Astrocyte of the cerebellum (primary cell): ENCODE measurements at places on chromosomes 3 and 15.

GRCh38 chr3:156620260-156620659 is 54.1 kb upstream of the TIPARP start:
- no peak for DNase-seq

GRCh38 chr15:40397688-40398412 is 7.7 kb upstream of the IVD start:
- DNase-seq: no peak

DNA sequence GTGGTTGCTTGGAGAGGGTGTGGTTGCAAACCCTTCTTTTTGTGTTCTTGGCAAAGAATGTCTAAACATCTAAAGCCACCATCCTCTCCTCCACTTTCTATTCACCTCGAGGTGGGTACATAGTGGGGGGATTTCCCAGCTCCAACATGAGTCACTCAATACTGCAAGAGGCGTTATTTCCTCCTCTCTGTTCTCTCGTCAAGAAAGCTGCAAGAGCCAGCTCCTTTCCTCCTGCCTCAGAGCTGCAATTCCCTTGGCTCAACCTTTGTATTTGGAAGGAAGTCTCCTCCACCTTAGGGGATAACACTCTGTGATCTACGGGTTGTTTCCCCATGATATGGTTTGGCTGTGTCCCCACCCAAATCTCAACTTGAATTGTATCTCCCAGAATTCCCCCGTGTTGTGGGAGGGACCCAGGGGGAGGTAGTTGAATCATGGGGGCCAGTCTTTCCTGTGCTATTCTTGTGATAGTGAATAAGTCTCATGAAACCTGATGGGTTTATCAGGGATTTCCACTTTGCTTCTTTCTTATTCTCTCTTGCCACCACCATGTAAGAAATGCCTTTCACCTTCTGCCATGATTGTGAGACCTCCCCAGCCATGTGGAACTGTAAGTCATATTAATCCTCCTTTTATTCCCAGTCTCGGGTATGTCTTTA is 138.4 kb downstream of the PLCL2 start:
- DNase-seq: no peak

DNA sequence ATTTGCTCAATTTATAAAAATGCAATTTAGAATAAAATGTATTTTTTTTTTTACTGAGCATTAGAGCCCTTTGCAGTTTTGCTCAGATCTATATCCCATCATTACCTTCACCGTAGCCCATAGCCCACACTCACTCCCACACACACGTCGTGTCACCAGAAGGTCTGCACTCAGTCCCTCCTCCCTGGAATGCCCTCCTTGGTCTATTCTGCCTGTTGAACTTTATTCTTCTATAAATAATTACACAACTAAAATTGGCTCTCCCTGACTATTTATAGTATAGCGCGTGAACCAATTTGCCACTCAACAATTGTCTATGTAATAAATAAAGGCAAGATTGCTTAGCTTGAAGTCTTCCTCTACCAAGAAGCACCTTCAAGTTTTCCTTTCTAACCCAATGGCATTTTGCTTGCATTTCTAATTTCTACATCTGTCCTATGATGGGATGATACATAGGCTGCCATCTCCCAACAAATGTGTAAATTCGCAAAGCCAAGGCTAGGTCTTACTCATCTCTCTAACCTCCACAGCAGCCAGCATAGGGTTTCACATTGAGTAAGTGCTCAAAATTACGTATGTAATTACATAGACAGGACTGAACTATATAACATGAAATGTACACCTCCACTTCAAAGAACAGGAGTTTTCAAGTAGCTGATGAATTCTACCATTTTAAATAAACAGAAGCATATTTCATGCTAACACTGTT is 172.0 kb upstream of the HES1 start:
- DNase-seq: no peak

DNA sequence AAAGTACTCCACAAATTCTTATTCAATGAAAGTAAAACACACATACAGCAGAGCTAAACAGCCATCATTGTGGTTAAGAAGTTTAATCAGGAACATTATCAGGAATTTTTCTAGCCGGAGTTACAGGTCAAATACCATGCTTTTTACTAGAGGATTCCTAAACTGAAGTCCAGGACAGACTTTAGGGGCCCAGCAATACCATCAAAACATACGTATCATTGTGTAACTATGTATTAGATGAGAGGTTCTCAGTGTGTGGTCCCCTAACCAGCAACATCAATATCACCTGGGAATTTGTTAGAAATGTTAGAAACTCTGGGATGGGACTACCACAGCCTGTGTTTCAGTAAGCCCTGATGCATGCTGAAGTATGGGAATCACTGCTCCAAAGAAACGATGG is 404.2 kb upstream of the IL12A start:
- DNase-seq: no peak

GRCh38 chr3:25697553-25697952 is 32.8 kb upstream of the TOP2B start:
- DNase-seq: no peak

DNA sequence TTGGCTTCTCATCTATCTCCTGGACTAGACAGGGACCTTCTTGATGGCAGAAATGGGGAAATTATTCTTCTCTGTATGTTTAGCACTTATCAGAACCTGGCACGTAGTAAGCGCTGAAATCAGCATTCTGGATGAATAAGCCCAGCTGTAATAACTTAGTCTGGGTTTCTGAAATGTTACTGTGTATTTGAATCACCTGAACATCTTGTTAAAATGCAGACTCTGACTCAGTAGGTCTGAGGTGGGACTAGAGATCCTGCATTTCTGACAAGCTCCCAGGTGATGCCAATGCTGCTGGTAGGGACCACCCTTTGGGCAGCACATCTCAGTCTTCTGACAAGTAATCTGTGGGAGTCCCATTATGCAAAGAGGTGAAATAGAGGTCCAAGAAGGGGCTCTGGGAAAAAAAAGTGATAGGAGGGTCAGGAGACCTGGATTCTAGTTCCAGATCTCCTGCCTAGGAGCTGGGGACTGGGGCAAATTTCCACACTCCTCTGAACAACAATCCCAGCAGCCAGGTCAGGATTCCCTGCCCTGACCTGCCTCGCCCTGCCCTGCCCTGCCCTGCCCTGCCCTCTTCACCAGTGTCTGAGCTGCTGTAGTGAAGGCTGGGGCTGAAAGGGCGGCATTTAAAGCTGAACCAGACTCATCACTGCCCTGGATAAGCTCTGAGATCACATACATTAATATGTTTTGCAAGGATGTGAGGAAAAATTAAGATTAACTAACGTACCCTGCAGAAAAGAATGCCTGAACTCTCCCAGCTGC is 17.2 kb upstream of the SLC6A11 start:
- no peak for DNase-seq

DNA sequence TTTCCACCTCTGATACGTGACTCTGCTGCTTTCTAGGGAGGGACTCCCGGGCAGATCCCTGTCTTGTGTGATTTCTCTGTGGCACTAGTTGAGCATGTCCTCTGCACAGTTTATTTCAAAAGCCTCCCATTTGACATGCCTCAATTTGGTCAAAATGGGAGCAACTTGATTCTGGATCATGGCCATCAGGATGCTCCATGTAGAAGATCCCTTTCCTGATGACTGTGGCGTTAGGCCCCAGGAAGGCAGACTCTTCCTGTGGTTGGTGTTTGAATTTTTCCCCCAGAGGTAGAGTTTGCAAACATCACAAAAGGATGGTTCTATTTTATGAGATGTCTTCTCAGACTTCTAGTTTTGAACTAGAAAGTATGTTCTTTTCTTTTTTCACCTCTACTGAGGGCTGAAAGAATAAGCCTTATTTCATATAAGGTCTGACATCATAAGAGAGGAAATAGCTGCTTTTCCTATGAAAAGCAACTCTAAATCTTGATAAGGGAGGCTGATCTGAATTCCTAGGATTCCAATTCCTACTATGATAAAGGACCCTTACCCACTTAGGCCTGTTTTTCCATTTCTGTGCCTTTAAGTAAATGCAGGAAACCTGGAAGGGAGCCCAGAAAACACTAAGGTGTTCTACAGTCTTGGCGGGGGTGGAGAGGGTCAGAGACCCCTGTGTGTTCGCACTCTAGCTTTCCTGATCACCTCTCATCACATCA is 243.8 kb upstream of the CHRM5 start:
- DNase-seq: no peak

GRCh38 chr15:76118767-76119166 is 59.0 kb downstream of the TMEM266 start:
- DNase-seq: no peak

- no peak for DNase-seq
Measured at GRCh38 chr3:136146981-136147729, 49.0 kb downstream of the MSL2 start.

- no peak for DNase-seq
Measured at GRCh38 chr15:35007397-35007796, 19.3 kb upstream of the ZNF770 start.

GRCh38 chr3:21914451-21914850 is 163.4 kb upstream of the ZNF385D start:
- DNase-seq: no peak

DNA sequence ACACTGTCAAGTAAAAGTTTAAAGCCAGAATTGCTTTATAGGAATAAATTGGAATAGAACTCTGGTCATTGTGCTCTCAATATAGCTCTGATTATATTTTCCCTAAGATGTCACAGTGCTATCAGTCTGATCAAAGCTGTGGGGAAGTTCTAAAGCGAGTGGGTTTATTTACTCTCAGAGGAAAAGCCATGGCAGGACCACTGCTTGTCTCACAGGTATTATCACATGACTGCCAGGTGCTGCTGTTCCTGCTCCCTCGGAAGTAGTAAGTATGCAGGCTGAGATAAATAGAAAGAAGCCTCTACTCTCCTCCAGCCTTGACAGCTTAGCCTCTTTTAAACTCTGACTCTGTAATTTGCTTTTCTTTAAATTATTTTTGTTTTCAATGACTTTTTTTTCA is 49.1 kb upstream of the UTS2B start:
- no peak for DNase-seq

GRCh38 chr3:58824777-58825176 is 158.2 kb upstream of the FAM3D start:
- no peak for DNase-seq

DNA sequence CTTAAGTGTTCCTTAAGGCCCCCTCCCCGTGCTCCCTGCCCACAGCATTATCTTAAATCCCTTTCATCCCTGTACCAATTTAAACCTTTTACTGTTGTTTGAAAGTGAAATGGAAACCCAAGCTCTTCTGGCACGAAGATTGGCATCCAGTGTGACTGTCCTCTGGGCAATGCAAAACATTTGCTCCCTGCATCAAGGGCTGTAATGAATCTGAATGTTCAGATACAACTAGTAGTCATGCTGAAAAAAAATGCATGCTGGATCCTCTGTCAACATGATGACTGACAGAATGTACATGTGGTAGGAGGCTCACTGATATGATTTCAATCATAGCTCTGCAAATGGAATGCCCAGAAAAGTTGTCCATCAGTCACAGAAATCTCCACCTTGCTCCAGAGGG is 8.1 kb upstream of the CDIN1 start:
- DNase-seq: no peak

GRCh38 chr3:79362571-79363270 is 405.1 kb downstream of the ROBO1 start:
- DNase-seq: no peak

DNA sequence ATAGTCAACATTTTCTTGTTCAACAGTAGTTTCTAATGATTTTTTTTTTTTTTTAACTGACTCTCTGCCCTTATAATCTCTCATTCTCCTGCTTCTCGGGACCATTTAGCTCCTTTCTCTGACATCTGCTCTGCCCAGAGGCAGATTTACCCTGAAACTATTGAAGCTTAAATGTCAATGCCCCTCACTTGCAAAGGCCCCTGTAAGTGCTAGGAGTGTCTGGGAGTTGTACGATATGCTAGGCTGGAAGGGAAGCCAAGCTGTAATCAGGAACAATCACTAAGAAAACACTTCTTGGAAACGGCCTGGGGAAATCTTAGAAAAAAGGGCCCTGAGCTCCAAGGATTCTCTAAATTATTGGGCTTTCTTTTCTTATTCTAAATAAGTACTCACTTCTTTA is 5.8 kb upstream of the PLOD2 start:
- no peak for DNase-seq

DNA sequence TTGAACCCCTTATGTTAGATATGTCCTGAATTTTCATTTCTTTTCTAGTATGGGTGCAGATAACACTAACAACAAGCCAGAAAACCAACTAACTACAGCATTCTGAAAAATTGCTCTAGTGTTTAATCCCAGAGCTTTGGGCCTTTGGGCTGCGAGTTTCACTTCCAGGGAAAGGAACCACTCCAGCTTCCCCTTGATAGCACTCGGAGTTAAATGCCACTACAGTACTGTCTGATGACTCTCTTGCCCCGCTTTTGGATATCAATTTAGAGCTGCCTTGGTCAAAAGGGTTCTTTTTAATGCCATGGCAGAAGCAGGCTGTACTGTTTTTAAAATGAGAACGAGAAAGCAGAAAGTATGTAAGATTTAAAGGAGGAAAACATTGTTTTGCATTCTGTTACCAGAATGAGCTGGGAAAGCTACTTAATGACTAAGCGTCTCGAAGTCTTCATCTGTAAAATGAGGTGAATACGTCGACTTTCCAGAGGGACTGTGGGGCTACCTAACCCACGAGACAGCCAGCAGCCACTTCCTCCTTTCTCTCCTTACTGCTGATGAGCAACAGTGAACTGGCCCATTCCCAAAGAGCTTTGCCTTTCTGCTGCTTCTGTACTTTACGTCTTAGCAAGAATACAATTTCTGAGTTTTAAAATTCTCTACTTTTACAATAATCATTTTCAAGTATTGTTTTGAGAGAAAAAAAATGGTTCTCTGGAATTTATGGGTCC is 299.3 kb upstream of the LYSMD4 start:
- no peak for DNase-seq

- no peak for DNase-seq
Measured at GRCh38 chr15:80436511-80437307, 32.5 kb downstream of the ARNT2 start.

GRCh38 chr3:195094191-195094921 is 176.6 kb downstream of the XXYLT1 start:
- no peak for DNase-seq

DNA sequence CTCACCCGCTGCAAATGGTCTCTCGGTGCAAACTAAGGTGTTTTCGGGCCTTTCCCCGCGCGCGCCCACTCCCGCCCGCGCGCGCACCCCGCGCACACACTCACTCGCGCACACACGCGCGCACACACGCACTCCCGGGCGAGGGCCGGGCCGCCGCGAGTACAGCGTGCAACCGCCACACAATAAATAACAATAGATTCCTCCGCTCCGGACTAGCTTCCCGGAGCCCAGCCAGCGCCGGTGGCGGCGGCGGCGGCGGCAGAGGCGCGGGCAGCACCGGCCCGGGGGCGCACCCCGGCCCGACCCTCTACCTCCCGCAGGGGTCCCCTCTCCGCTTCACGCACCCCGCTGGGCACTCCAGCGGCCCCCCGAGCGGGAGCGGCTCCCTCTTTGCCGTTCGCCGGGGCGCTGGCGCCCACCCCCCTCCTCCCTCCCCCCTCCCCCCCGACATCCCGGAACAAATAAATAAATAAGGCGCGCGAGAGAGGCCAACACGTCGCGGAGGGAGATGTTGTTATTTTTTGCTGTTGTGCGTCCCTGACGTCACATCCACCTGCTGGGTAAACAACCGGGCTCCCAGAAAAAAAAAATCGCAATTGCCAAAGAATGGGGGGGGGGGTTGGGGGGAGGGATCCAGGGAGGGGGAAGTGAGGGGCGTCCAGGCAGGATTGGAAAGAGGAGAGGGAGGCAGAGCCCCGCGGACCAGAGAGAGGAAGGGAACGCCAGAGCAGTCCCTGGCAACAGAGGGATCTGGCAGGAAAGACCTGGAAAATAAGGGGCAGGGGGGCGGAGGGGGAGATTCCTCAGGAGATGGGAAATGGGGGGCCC is at the start of gene FOXP1:
FOXP1 (minus strand) TSS at position 163 of the 828 bp plus-strand sequence. CDS start 385,347 bp downstream, outside the sequence.
- DNase-seq: no peak

- DNase-seq: no peak
Measured at GRCh38 chr3:146271180-146271579, 20.3 kb upstream of the PLSCR4 start.

GRCh38 chr15:87123676-87124382 is 1044.2 kb downstream of the AGBL1 start:
- no peak for DNase-seq
